ENCODE measurements at places on chromosomes 2 and 18.

DNA sequence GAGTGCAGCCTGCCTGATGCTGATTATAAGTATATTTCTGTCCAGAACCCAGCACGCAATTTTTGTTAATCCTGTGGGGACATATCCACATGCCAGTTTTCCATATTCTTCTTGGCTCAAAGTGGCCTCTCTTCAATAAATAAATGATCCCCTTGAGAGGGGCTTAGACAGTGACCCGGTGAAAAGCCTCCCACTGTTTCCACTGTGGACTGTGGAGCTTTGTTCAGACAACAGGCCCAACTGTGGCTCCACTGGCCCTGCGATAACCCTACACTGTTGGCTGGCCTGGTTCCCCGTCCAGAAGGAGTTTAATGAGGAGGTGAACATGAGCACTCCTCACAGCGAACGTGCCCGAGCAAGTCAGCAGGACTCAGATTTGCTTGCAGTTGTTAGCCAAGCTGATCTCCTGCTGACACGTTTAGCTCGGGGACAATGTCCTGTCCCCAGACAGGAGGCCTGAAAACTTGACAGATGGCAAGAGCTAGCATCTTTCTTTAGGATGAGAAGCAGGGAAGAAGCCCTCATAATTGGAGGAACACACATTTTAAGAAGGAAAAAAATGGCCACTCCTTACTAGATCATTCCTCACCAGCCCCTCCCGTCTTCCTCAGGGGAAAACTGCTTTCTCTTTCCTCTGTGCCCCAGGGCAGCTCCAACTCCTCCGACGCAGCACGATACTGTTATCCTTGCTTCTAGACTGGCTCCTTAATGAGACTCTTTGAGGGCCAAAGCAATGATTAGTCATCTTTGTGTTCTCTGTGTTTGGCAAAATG lies 20.0 kb upstream of the MTCL1 start:
- peak; percentile 44 for DNase-seq

GRCh38 chr2:149062531-149062930 lies 24.0 kb downstream of the LYPD6B start:
- no peak for DNase-seq

DNA sequence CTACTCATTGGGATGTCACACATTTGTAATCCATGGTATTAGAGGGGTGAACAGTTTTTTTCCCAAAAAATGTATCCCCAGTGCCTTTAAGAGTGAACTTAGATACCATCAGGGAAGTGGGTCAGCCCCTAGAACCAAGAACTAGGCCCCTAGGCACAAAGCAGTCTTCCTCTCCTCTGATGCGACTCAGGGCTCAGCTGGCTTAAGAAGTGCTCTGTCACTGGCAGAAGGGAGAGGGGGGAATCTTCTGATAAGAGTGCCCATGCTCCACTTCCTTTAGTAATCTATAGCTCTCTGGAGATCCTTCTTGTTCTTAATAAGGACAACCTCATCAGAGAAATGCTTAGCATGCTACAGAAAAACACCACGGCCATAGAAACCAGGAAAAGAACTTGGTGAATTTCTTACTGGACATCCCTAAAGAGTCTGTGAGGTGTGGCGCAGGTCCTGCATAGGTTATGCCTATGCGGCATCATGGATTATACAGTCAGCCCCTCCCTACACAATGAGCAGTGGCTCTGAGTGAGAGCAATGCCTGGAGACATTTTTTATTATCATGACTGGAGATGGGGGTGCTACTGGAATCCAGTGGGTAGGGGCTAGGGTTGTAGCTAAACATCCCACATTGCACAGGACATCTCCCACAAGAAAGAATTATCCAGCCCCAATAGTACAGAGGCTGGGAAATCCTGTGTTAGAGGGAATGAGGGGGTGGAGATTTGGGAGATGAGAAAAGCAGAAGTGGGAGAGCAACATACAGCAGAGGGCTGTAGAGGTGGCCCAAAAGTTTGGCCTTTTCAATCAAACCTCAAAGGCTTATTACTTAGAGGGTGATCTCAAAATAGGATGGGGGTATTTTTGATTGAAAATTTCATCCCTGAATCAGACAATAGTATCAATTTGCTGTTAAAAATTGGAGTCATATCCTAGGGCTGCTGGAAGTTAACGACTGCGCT lies 21.7 kb upstream of the ZNF385B start:
- no peak for DNase-seq

GRCh38 chr2:39216346-39217191 lies 27.2 kb downstream of the CDKL4 start:
- no peak for DNase-seq

DNA sequence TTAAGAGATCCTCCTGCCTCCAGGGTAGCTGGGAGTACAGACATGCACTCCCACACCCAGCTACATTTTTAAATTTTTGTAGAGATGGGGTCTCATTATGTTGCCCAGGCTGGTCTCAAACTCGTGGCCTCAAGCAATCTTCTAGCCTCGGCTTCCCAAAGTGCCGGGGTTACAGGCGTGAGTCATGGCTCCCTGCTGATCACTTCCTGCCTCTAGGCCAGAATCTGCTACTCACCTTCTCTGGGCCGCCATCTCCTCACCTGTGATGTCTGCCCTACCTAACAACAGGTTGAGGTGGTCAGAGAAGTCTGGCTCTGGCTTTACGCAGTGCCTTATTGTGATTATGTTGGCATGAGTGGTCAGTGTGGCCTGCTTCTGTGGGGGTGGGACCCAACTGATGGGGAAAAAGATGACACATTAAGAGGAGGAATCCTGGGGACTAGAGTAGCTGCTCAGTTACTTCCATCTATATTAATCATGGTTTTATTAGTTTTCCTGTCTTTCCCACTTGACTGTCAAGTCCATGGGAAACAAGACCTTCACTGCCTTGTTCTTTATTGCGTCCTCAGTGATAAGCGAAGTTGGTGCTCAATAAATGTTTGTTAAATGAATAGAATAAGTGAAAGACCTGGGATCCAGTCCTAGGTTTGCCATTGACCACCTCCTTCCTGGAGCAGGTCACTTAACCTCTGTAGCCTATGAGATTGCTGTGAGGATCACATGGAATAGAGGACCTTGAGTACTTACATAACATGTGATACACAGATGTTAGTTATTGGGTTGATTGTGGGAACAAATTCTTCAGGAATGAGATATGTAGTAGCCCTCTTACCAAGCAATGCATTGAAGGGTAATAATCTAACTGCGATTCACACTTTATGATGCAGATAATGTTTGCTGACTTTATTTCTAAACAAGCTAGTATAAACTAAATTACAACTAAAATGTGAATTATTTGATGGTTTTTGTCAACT lies 15.7 kb downstream of the KCTD1 start:
- DNase-seq: peak; percentile 55

- DNase-seq: no peak
Measured at GRCh38 chr2:47254464-47254863, 99.4 kb upstream of the STPG4 start.

GRCh38 chr18:4035521-4035920 lies 419.6 kb downstream of the DLGAP1 start:
- DNase-seq: no peak

DNA sequence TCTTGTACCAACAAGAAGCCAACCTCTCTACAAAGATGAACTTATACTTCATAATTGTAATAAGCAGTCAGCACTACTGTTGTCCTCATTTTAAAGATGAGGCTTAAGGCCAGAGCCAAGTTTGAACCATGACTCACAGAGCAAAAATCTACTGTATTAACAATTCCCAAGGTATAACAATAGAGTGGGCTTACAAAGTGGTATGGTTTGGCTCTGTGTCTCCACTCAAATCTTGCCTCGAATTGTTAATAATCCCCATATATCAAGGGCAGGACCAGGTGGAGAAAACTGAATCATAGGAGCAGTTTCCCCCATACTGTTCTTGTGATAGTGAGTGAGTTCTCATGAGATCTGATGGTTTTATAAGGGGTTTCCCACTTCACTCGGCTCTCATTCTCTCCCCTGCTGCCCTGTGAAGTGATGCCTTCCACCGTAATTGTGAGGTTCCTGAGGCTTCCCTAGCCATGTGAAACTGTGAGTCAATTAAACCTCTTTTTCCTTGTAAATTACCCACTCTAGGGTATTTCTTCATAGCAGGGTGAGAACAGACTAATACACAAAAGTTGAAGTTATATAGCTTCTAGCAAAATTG lies 19.5 kb downstream of the MRPL44 start:
- DNase-seq: peak; percentile 46

DNA sequence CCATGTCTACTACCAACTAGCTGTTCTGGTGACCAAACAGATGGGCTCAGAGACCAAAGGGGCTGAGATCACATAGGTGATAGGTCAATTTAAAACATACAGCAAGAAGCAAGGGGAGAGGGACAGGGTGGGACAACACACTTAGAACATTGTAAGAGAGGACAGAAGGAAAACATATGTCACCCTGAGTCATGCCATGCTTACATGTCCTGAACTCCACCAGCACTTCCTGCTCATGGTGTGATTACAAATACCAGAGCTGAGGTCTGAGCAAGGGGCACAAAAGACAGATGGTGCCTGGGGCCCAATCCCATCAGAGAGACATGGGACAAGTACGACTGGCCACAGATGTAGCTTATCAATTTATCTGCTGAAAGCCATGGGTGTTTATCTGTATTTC lies 28.7 kb upstream of the GALNT14 start:
- no peak for DNase-seq

DNA sequence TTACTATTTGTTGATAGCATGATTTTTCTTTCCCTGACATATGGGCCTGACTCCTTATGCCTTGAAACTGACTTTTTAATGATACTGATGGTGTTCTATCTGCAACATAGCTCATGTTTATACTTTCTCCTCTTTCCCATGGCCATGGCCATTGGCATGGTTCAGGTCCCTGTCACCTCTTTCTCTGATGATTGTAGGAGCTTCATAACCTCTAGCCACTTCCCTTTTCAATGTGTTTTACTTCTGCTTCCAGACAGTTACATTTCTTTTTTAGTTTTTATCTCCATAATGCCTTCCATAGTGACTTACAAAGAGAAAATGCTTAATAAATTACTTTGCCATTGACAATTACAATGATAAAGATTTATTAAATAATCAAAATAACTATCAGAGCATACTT lies 177.9 kb upstream of the SETBP1 start:
- DNase-seq: no peak

DNA sequence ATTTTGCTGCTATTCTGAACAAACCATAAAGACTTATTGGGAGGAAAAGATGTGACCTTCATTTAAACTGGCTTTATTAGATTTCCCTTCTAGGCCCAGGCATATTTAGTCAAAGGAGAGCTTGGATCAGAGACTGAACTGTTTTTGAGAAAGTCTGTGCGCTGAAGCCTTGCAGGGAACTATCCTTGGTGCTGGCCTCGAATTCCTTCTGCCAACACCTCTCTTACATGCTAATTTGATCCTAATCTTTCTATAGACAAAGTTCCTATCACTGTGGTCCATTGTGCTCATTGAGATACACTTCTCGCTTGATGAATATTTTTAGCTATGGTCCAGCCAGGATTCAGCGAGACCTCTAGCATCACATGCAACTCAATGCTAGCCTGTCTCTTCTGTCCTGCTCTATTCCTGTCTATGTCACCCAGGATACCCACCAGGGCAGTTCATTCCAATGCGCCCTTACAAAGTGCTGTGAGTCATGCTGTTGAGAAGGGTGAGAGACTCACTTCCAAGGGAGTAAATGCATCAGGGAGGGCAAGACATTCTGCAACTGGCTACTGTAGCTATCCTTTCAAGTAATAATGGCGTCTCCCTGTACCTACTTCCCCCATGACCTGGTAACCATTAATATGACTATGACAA lies 356.7 kb upstream of the LYPD1 start:
- no peak for DNase-seq

DNA sequence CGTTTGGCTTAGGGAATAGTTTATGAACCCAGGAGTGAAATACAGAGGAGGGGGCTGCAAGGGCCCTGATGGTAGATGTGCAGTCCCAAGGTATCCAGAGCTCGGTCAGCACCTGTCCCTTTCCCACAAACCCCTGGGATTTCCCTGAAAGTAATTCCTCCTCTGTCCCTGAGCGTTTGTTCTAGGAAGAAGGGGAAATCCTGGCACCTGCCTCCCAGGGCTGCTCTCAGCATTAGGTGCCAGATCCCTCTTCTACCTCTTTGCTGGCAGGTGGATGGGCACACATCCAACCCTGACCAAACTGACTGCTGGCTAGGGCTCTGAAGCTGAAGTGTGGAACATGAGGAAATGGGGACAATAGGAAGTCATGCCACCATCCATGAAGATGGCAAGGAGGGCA lies 824.0 kb downstream of the SLC4A3 start:
- DNase-seq: no peak

DNA sequence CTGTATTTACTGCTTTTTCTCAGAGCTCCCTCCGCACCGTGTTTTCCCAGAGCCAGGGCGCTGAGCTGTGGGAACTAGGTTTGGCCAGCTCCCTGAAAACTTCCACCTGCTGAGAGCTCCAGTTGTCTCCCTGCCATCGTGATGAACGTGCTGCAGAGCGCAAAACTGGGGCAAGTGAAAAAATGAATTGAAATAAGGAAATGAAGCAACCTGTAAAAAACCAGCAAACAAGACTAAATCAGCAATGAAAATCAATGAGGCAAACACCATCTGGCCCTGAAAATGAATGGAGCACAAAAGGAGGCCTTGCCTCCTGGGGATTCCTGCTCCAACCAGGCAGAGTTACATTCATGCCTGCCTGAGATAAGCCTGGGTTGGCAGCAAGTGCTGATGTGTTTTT lies 129.9 kb downstream of the MARCHF4 start:
- no peak for DNase-seq

DNA sequence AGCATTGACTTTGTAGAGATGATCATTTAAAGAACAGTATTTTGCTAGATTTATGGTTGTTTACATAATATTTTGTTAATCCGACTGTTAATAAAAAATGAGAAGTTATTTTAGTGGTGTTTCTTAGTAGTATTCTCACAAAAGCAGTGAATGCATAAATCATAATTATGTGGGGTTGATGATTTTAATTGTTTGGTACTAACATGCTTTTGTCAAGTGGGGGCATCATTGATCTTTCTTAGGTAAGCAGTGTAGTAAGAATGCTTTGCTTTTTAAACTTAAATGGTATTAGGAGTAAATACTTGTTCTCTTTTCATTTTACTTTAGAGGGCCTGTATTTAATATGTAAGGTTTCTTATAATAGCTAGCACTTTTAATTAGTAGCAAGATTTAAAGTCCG lies 109.2 kb upstream of the OTX1 start:
- no peak for DNase-seq

Data from fibroblast of mammary gland (primary cell).